Gastroesophageal sphincter (tissue), 4 donors: ENCODE measurements at places on chromosomes 11 and 22. TPM values are rescaled to one million over a fixed set of nuclear protein-coding genes. Genes with fewer than 3 reads are reported as not detected.
A peak's percentile ranks its signal among the peaks of the same experiment; 100 is the strongest.

The VWCE gene
- total RNA-seq: 0.78 TPM

The EMID1 gene
- 0.31 TPM for total RNA-seq

The DRD4 gene
- 0.27 TPM for total RNA-seq

The SPON1 gene
- 121 TPM for total RNA-seq

The LDLRAD3 gene
- 4.0 TPM for total RNA-seq

The BRMS1 gene
- 40.7 TPM for total RNA-seq

The SPTBN2 gene
- total RNA-seq: 2.5 TPM

The WNT7B gene
- total RNA-seq: not detected

The OR51B4 gene
- not detected for total RNA-seq

The RFPL1 gene
- total RNA-seq: not detected

The OR8G5 gene
- not detected for total RNA-seq

The P2RY2 gene
- 0.35 TPM for total RNA-seq

GRCh38 chr11:69572233-69572860 lies 68.6 kb upstream of the CCND1 start:
- ATAC-seq: no peak

- no peak for ATAC-seq
Observed at GRCh38 chr11:133903056-133903455, 53.7 kb downstream of the IGSF9B start.

GRCh38 chr11:76770642-76771445 lies 12.3 kb upstream of the TSKU start:
- peak; percentile 81 for ATAC-seq

GRCh38 chr11:59273373-59273841 lies 60.7 kb upstream of the MPEG1 start:
- no peak for ATAC-seq

DNA sequence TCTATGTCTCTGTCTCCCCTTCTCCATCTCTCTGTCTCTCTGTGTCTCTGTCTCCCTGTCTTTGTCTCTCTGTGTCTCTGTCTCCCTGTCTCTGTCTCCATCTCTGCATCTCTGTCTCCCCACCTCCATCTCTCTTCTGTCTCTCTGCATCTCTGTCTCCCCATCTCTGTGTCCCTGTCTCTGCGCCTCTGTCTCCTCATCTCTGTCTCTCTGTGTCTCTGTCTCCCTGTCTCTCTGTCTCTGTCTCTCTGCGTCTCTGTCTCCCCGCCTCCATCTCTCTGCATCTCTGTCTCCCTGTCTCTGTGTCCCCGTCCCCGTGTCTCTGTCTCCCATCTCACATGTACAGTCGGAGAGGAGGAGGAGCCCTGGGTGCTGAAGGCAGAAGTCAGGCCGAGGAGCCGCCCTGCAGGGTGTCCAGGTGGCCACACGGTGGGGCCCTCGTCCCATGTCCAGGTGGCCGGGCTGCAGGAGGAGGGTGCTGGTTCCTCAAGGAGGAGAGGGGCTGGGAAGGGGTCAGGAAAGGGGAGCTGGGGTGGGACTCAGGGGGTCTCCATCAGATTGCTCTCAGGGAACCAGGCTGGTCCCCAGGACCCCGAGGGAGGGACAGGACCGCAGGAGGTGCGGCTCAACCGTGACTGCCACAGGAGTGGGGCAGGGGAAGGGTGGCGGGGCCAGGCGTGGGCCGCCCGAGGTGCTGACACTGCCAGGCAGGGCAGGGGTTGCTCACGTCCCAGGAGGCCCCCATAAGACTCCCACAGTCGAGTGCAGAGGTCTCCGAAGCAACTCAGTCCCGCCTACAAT lies 25.6 kb upstream of the TH start:
- ATAC-seq: peak; percentile 71

GRCh38 chr11:72553706-72554105 lies 119.4 kb upstream of the CLPB start:
- ATAC-seq: no peak

DNA sequence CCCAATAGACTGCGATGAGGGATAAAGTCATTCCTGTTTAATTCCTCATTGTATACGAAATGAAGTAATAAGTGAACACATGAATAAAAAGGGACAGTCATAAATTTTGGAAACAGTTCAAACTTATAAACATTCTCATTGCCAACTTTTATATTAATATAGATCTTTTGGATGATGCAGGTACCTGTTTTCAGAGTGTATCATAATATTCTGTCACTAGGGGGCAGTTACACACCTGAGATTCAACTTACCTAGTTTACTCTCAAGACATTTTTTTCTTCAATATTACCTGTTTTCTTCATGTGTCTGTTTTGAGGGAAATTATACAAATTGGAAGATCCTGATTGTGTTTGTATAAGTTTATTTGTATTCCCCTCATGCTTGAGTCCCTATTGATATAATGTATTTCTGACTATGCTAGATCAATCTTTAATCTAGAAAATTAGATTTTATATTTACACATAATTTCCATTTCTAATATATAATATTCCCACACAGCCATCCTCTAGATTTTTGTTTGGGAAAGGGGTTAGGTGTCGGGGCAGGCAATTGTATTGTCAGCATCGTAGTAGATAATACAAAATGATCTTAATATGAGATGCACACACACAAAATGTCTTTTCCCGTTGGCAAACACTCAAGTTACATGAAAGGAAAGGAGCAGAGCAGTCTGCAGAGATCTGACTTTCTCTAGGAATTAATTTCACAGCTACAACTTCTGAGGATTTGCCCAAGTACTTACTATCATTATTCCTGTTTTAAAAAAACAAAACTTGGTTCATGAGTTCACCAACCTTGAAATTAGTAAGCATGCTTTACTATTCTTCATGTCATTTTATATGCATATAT lies 18.4 kb downstream of the FDX1 start:
- ATAC-seq: no peak

GRCh38 chr11:44016131-44016530 lies 31.6 kb upstream of the ACCSL start:
- peak; percentile 71 for ATAC-seq

DNA sequence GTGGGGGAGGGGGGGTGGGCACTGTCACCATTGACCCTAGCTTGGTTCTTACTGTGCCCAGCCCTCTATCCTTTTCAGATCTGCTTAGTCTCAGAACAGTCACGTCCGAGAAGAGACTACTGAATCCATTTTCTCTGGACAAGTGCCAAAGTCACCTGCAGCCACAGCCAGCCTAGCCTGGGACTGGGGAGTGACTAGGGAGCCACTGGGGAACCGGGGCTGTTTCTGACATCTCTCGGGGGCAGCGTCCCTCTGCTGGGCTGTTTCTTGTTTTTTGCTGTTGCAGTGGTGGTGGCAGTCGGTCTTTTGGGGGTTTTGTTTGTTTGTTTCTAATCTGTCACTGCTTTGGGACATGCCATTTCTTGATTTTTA lies 8.7 kb downstream of the SLC37A2 start:
- ATAC-seq: no peak

DNA sequence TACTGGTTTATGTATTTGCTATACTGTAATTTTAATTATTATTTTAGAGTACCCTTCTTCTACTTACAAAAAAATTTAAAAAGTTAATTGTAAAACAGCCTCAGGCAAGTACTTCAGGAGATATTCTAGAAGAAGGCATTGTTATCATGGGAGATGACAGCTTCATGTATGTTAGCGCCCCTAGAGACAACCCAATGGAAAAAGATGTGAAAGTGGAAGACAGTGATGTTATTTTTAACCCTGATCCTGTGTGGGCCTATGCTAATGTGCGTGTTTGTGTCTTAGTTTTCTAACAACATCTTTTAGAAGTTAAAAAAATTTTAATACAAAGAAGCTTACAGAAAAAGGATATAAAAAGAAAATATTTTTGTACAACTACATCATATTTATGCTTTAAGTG lies 205.0 kb downstream of the FAM76B start:
- no peak for ATAC-seq

- no peak for ATAC-seq
Observed at GRCh38 chr11:19647816-19648215, 64.8 kb upstream of the NAV2 start.

DNA sequence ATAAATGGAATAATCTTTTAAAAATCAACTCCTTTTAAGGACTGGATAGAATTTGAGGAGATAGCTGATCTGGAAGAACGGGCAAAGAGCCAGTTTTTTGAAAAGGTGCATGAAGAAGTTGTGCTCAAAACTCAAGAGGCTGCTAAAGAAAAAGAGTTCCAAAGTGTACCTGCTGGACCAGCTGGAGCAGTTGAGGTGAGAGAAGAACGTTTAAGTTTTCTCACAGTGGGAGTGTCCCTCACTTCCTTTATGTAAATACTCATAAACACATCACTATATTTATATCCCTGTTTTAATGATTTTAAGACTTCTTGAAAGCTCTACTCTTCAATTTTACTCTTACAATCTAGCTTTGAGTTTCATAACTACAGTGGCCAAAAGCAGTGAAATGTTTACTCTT lies 11.7 kb upstream of the ANKRD42 start:
- no peak for ATAC-seq

DNA sequence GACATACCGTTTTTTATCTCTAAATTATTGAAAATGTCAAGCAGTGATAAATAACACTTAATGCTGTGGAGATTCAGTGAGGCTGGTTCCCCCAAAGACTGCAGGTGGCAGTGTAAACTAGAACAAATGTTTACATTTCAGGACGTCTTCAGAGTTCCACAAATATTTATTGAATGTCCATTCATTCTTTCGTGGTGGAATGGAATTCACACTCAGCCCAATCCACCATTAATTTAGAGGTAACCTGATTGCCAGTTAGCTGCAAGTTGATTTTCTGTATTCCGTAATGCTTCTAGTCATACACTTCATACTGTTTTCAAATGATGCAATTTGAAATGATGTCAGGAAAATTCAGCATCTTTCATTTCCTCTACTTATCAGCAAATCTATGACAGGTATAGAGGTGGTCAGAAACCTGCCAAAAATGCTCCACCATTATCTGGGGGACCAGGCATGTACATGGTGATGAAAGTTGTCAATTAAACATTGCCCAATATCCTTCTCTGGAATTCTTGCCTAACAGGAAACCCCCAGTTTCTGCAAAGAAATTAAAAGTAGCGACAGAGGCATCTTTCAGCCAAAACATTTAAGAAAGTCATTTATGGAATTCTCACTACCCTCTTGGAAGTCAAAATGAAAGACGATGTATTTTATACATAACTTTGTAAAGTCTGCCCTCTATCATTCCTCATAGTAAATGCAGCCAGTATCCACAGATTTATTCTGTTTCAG lies 94.3 kb upstream of the BMAL1 start:
- ATAC-seq: no peak

DNA sequence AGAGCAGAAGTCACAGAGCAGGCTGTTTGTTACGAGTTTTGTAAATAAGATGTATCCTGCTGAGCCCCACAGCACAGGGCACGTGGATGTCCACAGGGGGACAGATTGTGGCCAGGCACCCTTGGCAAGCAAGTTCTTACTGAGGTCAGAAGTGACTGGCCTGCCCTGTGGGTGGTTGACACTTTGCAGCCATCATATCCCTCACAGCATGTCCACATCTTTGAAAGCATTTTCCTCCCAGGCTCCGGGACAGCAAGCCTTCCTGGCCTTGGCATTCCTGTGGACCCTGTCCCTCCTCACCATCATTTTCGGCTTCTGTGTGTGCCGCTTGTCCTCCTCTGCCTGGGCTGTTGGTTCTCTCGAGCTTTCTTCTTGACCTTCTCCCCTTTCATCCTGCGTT lies 189.5 kb downstream of the TBC1D22A start:
- no peak for ATAC-seq

GRCh38 chr11:23856654-23857053 lies 640.2 kb upstream of the LUZP2 start:
- no peak for ATAC-seq

DNA sequence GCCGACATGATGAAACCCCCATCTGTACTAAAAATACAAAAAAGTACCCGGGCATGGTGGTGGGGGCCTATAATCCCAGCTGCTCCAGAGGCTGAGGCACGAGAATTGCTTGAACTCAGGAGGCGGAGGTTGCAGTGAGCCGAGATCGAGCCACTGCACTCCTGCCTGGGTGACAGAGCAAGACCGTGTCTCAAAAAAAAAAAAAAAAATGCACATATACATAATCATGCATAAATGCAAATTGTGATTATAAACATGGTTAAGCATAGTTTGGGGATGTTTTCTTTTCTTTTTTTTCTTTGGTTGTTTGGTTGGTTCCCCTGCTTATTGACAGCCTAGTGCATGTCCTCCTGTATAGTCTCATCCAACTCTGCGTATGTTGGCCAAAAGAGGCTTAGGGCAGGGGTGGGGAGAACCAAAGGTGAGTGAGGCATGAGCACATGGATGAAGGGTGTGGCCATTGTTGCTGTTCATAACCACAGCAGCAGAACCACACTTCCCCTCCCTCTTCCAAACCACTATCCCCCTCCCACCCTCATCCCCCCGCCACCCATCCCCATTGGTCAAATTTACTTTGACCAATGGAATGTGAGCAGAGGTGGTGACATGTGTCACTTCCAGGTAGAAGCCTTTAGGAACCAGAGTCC lies 6.9 kb upstream of the VPS37C start:
- ATAC-seq: no peak

DNA sequence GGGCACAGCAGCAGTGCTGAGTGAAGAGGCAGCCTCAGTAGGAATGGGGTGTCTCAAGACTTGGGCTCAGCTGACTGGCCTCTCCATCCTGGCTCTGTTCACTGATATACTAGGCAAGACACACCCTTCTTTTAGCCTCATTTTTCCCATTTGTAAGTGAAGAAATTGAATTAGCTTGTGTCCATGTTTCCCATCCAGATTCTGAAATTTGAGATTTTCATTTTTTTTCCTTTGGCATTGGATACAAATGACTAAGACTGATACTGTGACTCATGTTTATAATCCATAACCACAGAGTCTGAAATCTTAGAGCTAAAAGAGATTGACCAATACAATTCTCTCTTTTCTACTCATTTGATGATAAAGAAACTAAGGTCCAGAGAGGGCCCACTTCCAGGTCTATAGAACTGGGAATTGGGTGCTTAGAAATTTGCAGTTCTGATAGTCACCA lies 110.9 kb downstream of the KCNC1 start:
- peak; percentile 84 for ATAC-seq

DNA sequence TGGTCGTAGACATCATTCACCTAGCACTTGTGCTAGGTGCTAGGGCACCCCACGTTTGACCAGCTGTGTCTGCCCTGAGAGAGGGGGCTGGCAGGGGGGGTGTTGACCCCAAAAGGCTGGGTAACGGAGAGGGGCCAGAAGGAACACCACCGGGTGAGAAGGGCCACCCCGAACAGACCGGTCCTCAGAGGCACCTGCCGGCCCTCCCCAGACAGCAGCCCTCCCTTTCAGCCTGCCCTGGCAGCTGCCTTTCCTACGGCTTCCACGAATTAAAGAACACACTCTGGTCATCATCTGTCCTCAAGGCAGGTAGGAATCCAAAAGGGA lies 977 bp upstream of the KCNJ5 start:
- ATAC-seq: no peak

GRCh38 chr22:17491090-17491640 lies 72.1 kb upstream of the SLC25A18 start:
- ATAC-seq: no peak

- ATAC-seq: peak; percentile 34
Observed at GRCh38 chr11:18727479-18728236, 1.7 kb upstream of the IGSF22 start.
